Suppressor macrophage treated with lipopolysaccharide for 1 hour (primary cell): ENCODE measurements at places on chromosomes 1 and 21.

- peak; percentile 75 for DNase-seq
These were observed 62.4 kb upstream of the TNFSF18 start for GRCh38 chr1:173113015-173113741.

GRCh38 chr1:43867976-43868740 lies 65.4 kb upstream of the ARTN start:
- DNase-seq, result peak; percentile 95

- no peak for DNase-seq
These were observed 7.0 kb downstream of the GPA33 start for GRCh38 chr1:167083066-167083665.

DNA sequence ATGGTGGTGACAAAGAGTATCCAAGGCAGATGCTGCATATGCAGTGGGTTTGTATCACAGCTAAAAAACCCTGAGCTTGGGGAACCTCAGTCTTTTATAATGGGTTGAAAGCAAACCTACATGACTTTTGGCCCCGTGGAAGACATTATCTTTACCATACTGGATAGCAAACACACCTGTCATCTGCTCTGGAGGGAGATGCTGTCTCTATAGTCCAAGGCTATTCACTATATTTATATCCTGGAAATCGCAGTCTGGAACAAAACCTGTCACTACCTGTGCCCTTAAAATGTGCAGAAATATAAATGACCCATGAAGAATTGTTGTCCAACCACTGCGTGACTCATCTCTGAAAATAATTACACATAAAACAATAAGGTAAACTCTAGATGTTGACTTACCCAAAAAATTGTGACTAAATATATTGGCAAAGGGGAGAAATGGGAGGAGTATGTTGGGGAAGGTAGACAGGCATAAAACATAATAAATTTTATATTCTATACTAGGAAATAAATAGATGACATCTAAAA lies 121.0 kb upstream of the CXADR start:
- DNase-seq, result no peak
